Frontal cortex (tissue), 4 donors: ENCODE measurements at places on chromosomes 7 and 10. TPM values are rescaled to one million over a fixed set of nuclear protein-coding genes. Genes with fewer than 3 reads are reported as not detected.

Gene MARCHF5
- 20.4 TPM for total RNA-seq

GRCh38 chr10:78576276-78576675, 492.5 kb upstream of the ZMIZ1 start:
- DNase-seq, result no peak

DNA sequence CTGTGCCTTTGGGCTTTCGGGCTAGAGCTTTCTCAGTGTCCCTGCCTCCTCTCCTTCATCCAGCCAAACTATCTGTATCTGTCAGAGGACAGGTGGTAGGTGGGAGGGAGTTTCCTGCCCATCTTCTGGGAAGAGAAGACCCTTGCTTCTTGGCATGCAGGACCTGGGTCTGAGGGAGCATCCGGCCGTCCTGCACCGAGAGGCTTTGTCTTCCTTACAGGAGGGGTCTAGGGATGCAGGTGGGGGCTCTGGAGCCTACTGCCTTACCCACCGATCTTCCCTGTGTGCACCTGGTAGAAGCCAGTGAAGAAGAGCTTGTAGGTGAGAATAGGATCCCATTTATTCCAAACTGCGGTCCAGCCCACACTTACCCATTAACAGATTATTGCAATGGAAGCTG, 5.8 kb upstream of the KLF6 start:
- no peak for DNase-seq

DNA sequence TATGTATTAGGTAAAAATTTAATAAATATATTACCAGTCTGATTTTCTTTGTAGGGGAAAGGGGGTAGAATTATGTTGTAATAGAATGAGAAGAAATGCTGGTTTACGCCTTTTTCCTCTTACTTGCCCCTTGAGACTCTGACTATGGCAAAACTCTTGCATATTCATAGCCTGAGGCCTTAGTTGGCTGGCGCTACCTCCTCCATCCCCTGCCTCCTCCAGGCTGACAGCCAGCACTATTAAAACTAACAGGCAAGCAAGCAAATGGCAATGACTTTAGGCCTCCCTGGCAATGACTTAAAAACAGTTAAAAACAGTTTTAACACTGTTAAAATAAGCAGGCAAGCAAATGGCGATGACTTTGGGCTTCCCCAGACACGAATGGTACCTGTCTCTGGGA, 14.4 kb downstream of the PKD2L1 start:
- no peak for DNase-seq

GRCh38 chr7:11327633-11328032, 354.0 kb downstream of the PHF14 start:
- DNase-seq, result no peak

Gene TRIM50
- not detected for total RNA-seq

Gene GARIN1A
- 0.82 TPM for total RNA-seq

DNA sequence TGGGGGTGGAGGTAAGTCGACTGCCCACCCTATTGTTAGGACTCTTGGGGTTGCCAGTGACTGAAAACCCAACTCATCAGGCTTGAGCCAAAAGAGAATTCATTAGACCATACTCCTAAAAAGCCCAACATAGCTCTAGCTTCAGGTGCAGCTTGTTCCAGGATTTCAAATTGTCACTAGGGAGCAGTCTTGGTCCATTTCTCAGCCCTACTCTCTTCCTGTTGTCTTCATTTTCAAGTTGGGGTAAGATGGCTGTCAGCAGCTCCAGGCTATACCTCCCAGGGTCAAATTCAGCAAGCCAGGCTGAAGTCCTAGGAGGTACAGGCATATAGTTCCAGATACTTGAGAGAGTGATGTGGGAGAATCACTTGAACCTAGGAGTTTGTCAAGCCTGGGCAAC, 14.9 kb upstream of the COL13A1 start:
- no peak for DNase-seq

- no peak for DNase-seq
These were observed 98.8 kb upstream of the PFKP start for GRCh38 chr10:2968401-2969058.

DNA sequence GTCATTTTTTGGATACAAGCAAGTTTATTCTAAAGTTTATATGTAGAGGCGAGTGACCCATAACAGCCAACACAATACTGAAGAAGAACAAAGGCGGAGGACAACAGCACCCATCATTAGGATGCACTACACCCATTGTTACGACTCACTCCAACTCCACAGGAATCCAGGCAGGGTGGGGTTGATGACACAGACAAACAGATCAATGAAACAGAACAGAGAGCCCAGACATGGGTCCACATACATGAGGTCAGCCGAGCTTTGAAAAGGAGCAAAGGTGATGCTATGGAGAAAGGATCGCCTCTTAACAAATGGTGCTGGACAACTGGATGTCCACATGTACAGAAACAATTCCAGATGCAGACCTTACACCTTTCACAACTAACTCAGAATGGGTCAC, 426.4 kb downstream of the PTPRN2 start:
- DNase-seq, result no peak

DNA sequence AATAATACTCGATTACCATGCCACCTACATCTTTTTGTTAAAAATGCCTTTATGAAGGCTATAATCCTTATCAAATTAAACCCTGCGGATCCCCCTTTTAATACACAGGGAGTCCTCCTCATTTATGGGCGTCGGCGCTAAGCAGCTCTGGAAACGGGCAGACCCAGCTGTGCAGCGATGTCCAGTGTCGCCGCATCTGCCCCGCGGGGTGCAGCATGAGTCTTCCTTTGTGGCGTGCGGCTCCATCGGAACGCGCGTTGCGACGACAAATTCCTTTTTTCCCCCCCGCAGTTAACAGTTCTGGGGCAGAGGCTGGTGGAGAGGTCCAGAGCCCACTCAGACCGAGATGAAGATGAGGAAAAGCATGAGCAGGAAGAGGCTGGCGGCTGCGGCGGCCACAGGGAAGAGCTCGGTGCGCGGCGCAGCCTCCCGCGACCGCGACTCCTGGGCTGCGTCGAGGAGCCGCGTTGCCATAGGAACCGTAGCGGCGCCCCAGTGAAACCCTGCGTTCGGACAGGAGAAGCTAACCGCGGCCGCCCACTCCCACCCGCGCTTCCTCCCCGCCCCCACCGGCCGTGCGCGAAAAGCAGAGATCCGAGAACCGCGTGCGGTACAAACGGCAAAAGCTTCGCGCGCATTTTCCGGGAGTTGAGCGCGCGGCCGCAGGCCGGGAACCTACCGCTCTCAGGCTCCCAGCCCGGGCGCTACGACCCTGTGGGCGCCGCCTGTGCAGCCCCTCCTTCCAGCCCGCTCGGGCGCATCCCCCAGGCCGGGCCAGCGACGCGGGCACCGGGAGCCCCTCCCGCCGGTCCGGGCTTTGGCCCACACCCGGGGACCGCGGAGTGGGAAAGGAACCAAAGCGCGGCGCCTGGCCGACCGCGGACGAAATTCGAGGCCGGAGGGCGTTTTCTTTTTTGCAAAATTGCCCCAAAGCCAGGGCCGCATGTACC, 130.6 kb downstream of the SPAG6 start:
- DNase-seq, result peak; percentile 59

DNA sequence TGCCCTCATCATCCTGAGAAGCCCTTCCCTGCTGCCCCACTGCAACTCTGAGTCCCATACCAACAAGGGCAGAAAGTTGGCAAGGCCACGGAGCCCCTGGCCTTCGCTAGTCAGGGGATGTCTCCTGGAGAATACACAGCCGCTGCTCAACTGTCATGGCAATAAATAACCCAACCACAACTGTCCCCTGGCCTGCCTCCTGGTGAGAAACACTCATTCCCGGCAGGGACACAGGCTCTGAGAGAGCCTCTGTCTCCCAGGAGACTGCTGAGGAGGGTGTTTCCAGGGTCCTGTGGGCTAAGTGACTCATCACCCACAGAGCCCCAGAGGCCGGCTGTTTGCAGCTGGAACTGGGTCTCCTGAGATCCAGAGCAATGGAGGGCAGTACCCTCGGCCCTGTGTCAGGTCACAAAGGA, 354.1 kb downstream of the TNS3 start:
- DNase-seq, result no peak

Gene OR2A42
- under 0.01 TPM for total RNA-seq

- no peak for DNase-seq
These were observed 2.0 kb downstream of the PAOX start for GRCh38 chr10:133381036-133381435.

DNA sequence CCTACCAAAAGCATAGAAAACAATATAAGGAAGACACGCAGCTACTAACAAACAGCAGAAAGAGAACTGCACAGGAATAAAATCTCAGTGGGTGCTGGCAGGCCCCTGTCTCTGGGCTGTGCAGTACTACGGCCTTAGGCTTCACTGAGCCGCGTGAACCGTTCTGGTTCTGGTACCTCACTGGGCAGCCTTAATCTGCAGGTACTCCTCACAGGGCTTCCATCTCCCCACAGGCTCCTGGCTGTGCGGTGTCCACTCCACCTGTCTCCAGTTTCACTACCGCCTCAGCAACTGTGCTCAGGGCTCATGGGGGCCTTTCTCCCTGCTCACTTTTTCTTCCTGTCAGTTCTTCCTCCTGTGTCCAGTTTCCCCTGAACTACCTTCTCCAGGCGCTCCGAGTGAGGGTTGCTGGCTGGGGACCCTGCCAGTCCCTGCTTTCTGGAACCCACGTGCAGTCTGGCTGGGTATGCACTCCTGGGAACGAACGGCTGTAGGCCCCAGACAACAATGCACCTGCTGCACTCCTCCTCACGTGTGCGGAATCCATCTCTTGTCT, 75.7 kb downstream of the VIPR2 start:
- DNase-seq, result no peak

GRCh38 chr10:10629512-10629911, 388.2 kb upstream of the CELF2 start:
- DNase-seq, result no peak

- no peak for DNase-seq
These were observed 63.2 kb upstream of the FGFR2 start for GRCh38 chr10:121661451-121661851.

Gene PROSER2
- total RNA-seq, result 0.41 TPM

- DNase-seq, result no peak
These were observed 10.0 kb downstream of the PPP2R2D start for GRCh38 chr10:131910663-131911314.

DNA sequence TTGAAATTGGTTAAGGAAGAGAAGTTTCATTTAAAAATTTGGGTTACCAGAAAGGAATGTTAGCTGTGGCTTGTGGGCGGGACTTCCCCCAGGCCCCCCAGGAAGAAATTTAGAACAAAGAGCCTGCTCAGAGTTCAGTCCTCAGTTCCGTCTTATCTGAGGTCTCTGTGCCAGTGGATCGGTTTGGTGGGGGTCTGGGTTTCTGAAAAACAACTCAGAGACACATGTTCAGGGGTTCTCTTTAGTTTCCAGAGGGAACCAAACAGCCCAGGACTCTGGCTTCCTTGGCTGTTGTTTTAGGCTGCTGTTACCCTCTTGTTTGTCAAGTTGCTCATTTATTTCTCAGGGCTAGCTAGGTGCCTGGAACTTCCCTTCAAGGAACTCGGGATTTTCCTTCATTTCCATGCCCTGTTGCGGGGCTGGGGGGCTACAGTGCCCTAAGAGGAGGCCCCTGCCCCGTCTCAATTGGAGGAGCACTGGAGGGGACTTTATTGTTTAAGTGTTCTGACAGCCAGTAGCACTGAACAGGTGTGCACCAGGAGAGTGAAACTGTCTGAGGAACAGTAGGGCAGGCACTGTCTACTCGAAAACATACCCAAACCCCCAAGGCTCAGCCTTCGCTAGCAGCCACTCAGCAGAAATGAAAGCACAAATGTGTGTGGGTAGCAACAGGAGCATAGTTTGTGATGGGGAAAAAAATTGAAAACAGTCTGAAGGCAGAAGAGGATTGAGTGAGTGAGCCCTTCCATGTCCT, 59.9 kb downstream of the ALOX5 start:
- DNase-seq, result no peak

- DNase-seq, result no peak
These were observed 52.6 kb downstream of the TRRAP start for GRCh38 chr7:98930921-98931320.

- no peak for DNase-seq
These were observed 72.6 kb downstream of the PDSS1 start for GRCh38 chr10:26770069-26770468.

Gene STOX1
- 9.0 TPM for total RNA-seq

DNA sequence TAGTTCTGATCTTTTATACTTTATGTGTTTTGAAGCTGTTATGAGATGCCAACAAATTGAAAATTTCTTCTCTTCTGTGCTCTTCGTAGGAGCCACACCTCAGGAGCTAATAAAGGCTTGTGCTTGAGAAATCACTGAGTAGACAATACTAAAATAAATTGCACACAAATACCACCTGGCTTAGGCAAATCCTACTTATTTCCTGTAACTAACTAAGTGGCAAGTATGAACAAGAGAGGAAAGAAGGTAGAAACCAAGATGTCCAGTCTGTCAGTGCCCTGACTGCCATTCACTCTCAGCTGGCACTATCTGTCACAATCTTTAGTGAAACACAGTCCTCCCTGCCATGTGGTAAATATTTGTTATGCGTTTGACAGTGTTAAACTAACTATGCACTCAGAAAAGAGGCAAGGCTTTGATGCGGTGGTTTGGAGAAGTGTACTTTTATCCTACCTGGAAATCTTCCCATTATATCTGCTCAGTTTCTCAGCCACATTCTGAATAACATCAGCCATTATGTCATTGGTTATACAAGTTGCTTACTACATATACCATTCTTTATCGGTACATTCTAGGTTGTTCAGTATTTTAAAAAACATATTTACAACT, 293.4 kb upstream of the VWC2 start:
- no peak for DNase-seq

Gene CADPS2
- total RNA-seq, result 9.8 TPM

Gene MCM7
- total RNA-seq, result 35.9 TPM

- no peak for DNase-seq
These were observed 227.4 kb upstream of the KAT6B start for GRCh38 chr10:74598891-74599566.

GRCh38 chr7:27193335-27194001, 6.4 kb downstream of the HOXA13 start:
- DNase-seq, result no peak

- no peak for DNase-seq
These were observed 240.7 kb upstream of the MBL2 start for GRCh38 chr10:53013201-53013810.

GRCh38 chr10:116740971-116741370, 1.4 kb downstream of the HSPA12A start:
- no peak for DNase-seq

DNA sequence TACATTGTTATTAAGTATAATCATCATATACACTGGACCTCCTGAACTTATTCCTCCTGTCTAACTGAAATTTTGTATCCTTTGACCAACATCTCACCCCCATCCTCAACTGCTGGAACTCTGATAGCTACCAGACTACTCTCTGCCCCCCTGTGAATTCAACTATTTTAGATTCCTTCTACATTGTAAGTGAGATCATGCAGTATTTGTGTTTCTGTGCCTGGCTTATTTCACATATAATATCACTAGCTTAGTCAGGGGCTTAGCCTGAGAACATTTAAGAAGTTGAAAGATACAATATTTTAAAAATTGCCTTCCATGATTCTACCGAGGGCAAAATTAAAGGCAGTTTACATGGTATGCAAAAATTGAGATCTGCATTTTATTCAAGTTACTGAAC, 26.9 kb downstream of the STAMBPL1 start:
- DNase-seq, result no peak

Gene GTPBP10
- 24.1 TPM for total RNA-seq
